AG20443 (cell line): ENCODE measurements at places on chromosomes 1 and 21.

DNA sequence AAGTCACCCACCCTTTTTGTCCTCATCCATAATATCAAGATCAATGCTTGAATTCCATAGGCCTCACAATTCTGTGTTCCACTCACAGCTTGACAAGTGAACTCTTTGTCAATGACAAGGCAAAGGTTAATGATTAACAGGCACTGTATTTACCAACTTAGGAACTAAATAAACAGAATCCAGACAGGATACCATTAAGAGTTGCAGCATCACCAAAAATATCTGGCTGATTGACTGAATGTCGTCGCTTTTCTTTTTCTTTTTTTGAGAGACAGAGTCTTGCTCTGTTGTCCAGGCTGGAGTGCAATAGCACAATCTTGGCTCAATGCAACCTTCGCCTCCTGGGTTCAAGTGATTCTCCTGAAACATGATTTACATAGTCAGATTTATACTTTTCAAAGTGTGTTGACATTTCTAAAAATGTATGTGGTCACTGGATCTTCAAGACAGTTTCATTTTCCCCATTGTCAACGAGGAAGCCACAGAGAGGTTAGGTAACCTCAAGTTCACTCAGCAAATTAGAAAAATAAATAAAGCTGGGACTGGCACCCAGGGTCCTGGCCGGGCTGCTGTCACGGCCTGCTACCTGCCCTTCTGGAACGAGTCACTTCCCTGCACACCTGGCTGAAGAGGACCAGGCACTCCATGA, 81.0 kb downstream of the PDE9A start:
- DNase-seq = no peak

DNA sequence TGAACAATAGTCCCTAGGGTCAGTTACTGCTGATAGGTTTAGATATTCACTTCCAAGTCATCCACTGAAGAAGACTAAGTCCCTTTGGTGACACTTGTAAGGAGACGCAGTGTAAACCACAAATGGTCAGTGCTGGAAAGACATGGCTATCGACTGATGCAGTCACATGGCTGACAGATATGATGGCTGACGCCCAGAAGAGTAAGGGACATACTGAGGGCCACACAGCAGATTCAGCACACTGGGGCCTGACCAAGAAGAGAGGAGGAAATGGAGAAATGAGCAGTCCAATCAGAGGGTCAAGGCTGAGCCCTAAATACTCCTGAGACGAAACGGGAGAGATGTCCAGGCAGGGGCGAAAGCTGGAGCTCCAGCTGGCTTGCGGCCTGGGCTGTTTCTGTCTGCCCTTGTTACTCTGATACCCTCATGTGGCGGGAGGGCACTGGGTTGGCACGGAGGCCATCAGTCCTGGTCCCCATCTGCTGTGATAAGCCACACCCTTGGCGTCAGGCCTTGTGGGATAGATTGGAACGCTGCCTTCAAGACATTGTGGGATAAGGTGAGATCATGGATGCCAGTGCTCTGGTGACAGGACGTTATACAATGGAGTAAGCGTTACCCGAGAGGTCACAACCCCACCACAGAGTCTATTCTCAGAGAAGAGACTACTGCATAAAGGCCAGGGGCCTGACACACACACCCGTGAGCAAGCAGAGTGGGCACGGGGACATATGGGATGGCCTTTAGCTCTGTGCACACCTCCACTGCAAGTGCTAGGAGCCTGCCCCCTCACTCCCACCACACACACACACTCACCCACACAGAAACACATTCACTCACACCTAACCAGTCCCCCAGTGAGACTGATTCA, 158.4 kb downstream of the TRABD2B start:
- no peak for DNase-seq

DNA sequence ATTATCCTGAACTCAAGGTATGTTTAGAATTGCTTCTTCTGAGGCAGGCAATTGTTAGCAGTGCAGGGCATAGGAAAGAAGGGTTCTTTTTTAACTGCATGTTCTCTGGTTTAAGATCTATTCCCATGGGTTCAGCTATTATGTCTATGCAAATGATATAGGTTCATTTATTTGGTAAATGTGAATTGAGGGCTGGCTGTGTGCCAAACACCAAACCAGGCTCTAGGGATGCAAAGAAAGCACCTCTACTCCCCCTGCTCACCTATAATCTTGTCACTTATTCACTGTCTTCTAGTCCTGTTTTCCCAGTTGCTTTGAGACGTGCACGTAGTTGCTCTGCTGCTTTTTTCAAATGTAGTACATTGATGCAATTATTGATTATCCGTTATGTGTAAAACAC, 691 bp upstream of the KIFAP3 start:
- no peak for DNase-seq

GRCh38 chr1:32716312-32717148, 14.0 kb upstream of the SYNC start:
- no peak for DNase-seq

GRCh38 chr1:153072806-153073726, 1.7 kb upstream of the SPRR2B start:
- DNase-seq = no peak

- DNase-seq = no peak
Measured at GRCh38 chr1:207672522-207673130, 27.7 kb downstream of the CR1L start.

GRCh38 chr1:167520711-167521206, 2.4 kb upstream of the CD247 start:
- no peak for DNase-seq

GRCh38 chr1:47439819-47440598, 2.2 kb downstream of the FOXD2 start:
- no peak for DNase-seq

DNA sequence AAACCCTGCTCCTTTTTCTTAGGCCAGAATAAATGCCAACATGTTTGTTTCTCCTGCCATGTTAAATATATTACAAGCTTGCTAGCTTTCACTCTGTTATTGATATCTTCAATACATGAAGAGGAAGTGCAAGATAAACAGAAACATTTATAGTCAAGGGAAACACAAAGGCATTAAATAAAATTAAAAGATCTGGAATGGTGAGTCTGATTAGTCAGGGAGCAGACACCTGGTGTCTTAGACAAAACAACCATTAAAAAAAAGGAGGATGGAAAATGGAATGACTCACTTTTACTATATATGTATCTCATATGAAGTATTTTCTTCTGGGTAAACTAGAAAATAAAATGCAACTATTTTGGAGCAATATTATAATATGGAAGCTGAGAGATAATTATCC, 123.3 kb downstream of the SMYD3 start:
- DNase-seq = no peak

DNA sequence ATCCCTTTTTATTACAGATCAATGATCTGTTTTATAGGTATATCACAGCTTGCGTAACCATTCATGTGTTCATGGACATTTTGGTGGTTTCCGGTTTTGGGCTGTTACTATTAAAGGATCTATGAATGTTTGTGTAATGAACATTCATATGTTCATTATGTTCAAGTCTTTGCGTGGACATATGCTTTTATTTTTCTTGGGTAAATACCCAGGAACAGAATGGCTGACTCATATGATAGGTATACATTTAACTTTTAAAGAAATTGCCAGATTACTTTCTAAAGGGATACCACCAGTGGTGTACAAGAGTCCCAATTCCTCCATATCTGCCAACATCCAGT, 73.7 kb downstream of the SPATA46 start:
- DNase-seq = no peak

- DNase-seq = no peak
Measured at GRCh38 chr1:204615881-204616280, 69.7 kb downstream of the LRRN2 start.

DNA sequence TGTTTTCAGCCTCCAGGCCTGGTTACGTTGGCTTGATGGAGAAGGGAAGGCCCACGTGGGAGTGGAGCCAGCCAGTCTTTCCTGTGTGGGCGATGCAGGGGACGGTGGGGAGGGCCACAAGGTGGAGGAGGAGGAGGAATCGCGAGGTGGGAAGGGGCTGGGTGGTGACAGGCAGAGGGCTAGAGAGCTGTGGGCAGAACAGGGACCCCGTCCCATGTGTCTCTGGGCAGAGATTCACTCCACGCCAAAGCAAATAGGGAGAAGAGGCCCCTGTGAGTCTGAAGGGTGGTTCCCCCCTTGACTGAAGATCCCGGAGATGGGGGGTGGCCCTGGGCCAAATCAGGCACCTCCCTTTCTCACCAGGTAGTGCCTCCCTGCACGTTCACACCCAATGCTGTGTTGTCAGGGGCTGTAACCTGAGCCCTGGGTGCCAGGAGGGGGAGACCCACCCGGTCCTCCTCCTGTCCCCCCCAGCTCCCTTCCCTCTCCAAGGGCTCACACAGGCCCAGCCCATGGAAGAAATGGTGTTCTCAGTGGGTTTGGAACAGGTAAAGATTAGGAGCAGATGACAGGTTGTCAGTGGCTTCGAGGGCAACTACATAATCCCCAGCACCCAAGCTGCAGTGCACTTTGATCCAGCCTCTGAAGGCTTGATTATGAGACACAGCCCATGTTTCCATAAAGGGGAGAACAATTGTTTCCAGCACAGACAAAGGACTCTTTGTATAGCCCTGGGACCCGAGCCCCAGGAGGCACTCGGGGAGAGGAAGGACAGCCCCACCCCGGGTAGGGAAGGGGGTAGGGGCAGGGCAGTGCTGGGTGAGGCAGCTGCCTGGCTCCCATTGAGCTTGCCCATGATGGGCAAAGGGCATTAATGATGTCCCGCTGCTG, 37.7 kb upstream of the GPR37L1 start:
- DNase-seq = peak; percentile 7

DNA sequence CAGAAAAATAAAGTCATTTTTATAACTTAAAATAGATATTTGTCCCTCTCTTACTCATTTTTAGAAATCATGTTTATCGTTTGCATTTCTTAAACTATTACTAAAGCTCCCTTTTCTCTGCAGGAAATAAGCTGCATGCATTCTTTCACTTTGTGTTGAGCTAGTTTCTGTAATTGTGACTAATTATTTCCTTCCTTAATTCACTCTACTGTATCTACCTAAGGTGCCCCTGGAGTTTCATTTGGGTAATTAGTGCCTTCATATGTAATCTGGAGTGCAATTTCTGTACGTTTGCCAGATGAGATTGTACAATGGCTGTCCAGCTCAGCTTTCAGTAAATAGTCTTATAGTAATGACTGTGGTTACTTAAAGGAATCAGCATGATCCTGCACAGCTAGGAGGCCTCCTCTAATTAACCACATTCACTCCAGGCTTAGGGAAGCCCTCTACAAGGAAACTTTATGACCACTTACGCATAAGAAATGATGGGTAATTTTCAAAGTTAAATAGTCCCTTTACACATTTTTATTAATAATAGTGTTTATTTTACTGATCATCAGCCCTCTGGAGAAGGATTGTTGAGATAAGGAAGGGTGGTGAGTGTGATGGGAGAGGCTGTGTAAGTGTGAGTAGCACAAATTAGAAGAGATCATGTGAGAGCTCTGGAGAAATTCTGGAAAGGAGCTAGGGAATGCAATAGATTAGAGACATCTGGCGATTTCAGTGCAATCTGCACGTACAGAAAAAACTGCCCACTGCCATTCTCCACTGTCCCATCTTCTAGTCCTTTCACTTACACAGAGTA, 86.8 kb downstream of the LRRC8C start:
- no peak for DNase-seq

DNA sequence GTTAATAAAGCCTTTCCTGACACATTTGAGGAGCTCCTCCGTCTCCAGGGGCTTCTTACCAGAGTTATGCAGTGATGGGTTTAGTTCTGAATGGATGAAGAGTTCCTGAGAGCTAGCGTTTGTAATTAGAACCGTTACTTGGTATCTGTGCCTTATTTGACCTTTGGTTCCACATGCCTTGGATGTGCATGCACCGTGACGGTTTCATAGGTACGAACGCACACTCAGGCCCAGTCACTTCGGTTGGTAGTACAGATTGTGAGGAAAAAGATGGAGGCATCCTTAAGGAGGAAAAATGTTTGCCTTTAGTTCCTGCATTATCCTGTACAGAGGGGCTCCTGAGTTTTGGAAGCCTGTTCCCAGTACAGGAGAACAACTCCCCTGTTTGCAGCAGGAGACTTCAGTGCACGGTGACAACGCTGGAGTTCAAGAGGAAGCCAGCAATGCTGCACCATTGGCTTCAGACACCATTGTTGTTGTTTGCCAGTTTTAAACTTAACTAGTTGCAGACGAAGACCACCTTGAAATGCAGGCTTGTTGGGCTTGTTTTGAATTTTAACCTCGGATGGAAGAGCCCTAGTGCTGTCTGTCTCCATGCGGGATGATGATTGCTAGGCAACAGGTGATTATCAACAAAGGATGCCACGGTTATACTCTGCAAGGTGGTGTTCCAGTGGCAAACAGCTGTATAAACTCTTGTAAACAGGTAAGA, 8.2 kb downstream of the RBM15 start:
- DNase-seq = no peak

- DNase-seq = no peak
Measured at GRCh38 chr1:58441699-58442098, 104.8 kb downstream of the OMA1 start.

DNA sequence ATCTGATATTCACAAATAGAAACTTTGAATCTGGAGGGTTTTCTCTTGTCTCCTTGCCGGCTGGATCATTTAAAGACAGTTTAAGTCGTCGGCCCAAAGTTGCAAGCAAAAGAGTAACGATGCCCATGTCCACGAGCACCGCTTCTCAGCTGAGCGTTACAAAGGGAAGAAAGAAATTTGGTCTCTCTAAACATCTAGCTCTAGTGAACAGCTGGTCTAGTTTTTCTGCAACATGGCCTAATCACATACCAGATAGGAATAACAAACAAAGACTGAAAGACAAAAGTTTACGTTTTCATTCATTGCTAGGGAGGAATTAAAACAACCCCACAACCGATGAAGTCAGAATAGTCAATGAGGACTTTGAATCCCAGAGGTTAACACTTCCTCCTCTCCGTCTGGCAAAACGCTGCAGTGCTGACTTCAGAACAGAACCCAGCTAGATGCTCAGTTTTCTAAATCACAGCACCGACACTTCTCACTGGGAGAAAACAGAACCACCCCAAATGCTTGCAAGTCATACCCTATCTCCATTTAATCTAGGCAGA, 69.4 kb downstream of the NTPCR start:
- DNase-seq = no peak

- peak; percentile 98 for DNase-seq
Measured at GRCh38 chr1:213015099-213016050, at the start of gene ANGEL2. ANGEL2 (minus strand) TSS chr1:213015867; CDS start chr1:213015671, 196 bp downstream.

DNA sequence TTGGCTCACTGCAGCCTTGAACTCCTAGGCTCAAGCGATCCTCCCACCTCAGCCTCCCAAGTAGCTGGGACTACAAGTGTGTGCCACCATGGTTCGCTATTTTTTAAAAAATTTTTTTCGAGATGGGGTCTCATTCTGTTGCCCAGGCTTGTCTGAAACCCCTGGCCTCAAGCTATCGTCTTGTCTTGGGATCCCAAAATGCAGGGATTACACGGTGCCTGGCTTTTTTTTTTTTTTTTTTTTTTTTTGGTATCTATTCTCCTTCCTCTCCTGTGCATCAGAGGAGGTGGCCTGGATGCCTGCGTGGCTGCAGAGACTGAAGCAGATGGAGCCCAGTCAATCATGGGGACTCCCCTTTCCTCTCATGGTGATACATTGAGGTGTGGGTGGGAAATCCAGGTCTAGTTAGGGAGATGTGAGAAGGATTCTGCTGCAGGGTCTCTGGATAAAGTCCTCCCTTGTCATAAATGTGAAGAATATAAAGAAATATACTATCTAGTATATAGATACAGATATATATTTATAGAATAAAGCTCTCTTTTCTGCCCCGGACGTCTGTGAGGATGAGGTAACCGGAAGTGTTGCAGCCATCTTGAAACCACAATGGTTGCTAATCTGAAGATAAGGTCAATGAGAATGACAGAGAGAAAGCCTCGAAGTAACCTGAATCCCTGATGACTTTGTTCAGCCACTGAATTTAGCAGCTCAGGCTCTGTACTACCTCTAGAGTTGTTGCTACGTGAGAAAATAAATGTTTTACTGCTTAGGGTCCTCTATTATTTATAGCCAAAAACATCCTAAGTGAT, 19.5 kb upstream of the RGSL1 start:
- no peak for DNase-seq
